ENCODE measurements at places on chromosomes 16 and 17.

DNA sequence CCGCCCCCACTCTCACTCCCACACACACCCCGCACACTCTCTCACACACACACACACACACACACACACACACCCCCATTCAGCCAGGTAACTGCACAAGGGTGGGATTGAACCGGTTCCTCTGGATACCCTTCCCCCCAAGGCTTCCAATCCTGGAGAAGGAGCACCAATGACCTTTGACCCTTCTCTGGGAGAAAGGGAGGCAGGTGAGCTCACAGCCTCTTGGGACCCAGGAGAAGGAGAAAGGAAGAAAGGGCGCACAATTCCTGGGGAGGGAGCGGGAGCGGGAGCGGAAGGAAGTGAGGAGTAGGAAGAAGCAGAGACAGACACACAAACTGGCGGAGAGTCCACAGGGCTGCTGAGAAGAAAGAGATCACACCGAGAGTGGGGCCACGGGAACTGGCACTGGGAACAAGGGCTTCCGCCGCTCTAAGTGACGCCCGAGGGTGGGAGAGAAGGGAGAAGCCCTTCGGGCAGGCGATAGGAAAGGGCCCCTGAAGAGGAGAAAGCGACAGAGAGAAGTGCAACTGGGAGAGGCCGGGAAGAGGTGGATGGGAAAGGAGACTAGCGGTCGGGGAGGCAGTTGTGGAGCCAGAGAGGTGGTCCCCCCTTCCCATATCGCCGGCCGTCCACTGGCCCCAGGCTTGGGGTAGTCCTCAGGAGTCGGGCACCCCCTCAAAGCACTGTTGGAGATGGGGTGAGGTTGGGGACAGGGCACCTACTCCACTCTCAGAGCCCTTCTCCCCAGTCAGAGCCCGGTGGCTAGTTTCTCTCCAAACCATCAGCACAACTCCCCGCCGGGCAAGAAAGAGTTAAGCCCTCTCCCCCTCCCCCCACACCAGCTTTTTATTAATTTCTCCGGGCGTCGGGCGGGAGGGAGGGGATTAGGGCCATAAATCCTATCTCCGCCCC is 1.3 kb downstream of the SAMD14 start:
- peak; percentile 77 for DNase-seq

DNA sequence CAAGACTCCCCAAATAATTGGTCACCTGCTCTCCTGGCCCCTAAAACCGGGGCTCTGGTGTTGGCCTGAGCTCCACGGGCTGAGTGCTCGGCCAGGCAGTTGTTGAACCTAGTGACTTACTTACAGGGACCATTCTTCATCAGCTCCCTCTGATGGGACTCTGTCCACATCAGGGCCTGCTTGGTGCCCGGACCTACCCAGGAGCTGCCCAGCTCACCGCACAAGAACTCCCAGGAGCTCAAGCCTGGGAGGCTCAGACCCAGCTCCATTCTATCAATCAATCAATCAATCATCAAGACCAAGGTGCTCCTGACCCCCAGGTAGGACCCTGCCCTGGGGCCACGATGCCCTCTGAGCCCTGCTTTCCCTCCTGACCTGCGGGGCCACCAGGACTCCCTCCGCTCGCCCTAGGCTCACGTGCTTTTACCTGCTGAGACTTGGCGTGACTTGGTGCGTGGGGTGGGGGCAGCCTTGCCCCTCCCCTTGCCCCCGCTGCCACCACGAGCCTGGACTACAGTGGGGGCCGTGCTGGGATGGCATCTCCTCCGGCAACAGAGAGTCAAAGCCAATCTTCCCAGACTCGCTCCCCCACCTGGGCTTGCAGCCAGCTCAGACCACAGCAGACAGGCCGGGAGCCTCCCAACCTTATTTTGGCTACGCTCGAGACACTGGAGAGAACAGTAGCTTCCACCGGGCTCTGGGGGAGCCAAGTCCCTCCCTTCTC is 15.7 kb downstream of the IL34 start:
- DNase-seq: no peak

DNA sequence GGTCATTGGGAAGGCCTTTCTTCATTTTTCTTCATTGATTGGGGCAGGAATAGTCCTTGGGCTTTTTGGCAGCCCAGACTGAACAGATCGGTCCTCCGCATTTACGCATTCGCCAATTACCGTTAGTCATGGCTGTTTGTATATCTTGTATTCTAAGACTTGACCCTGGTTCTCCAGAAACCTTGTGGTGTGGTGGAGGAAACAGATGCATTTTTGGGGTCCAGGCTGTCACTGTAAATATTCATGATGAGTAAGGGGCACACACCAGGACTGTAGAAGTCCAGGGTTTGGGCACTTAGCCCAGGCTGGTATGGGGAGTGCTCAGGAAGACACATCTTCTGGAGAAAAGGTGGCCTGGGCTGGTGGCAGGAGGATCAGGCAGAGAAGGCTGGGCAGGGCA is 371.6 kb downstream of the CPPED1 start:
- no peak for DNase-seq

DNA sequence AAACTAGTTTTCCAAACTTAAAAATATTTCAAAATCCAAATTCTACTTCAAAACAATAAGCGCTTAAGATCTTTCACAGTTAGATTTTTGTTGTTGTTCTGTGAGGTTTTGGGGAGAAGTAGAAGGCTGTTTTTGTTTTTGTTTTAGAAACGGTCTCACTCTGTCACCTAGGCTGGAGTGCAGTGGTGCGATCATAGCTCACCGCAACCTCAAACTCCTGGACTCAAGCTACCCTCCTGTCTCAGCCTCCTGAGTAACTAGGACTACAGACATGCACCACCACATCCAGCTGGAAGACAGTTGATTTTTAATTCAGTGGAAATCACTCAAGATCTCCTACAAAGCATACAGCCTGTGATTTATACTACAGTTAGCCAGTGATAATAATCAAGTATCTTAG is 2.7 kb downstream of the SHCBP1 start:
- no peak for DNase-seq

- DNase-seq: no peak
These were observed 28.5 kb downstream of the DYNLL2 start for GRCh38 chr17:58111676-58112075.

GRCh38 chr16:23823475-23824384 is 12.1 kb upstream of the PRKCB start:
- DNase-seq: no peak

GRCh38 chr16:4006397-4006999 is 109.7 kb downstream of the ADCY9 start:
- DNase-seq: no peak

DNA sequence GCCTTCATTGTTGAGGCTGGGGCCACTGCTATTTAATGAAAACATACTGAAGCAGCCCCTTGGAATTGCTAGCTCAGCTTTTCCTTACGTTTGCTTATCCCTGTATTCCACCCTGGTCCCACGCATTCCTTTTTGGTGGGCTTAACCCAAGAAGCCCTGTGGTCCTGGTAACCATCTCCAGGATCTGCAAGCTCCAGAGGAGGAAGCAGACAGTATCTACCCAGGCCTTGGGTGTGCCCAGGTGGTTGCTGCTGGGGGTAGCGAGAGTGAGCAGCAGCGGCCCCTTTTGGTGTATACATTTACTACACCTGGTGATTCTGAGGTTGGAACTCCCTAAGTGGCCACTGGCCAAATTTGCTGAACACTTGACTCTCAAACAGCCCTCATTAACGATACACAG is 97.7 kb downstream of the CBLN1 start:
- DNase-seq: peak; percentile 55

GRCh38 chr17:35870906-35871819 is 2.5 kb upstream of the HEATR9 start:
- DNase-seq: no peak

GRCh38 chr17:75111777-75112335 is 2.1 kb downstream of the ARMC7 start:
- DNase-seq: no peak

- DNase-seq: no peak
These were observed 15.4 kb upstream of the KRT17 start for GRCh38 chr17:41639492-41640473.

- no peak for DNase-seq
These were observed 360.8 kb downstream of the C16orf95 start for GRCh38 chr16:86956437-86956836.

GRCh38 chr17:1003972-1004768 is 7.2 kb downstream of the TIMM22 start:
- no peak for DNase-seq

DNA sequence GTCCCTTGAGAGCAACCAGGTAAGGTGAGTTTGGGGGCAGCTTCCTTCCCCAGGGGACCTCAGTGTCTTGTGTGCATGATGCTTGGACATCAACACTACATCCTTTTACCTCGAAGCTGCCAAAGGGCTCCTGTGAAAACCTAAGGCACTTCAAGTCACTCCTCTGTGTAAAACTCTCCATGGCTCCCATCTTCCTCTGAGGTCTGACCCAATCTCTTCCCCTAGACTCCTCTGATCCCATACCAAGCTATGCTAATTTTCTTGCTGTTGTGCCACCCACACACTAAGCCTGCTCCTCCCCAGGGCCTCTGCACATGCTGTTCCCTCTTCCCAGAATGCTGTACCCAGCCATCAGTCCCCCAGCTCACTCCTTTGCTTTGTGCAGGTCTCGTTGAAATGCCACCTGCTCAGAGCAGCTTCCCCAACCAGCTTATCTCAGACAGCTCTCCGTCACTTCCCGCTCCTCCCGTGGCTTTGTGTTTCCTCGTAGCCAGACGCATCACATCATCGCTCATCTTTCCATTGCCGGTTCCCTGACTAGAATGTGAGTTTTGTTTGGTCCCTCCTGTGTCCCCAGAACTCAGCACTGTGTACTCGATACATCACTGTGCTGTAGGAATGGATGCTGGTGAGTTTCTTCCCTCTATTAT is 78.4 kb downstream of the CNGB1 start:
- DNase-seq: no peak

- DNase-seq: no peak
These were observed 642 bp downstream of the MT1F start for GRCh38 chr16:56658327-56658875.

GRCh38 chr17:53818271-53818670 is 4.5 kb upstream of the KIF2B start:
- no peak for DNase-seq

DNA sequence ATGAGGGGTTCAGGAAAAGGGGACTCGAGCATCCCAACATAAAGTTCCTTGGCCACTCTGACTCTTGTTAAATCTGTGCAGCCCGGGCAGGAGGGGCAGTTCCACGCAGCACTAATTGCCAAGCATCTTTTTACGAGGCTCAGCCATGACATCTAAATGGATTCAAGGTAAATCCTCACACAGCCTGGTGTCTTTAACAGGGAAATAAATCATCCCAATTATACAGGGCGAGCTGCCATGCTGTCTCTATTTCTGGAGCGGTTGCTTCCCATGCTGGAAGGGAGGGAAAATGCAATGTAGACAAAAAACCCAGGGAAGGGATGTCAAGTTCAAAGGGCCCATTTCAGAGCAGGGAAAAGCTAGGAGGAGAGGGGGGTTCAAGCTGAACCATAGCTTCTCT is 110.0 kb downstream of the GAS7 start:
- no peak for DNase-seq

DNA sequence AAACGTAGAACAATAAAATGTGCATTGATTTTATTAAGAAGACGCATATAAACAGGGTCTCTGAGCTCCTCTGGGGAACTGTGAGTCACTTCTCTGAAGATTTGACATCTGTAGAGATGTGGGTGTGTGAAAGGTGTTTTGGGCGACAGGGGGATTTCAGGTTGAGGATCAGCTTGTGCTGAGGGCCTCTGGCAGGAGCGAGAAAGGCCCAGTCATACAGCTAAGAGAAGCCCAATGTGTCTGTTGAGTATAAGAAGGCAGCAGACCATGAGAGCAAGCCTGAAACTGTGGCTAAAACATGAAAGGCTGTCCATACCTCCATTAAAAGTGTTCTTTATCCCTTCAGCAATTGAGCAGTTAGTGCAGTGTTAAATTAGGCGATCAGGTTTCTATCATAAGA is 406.5 kb upstream of the MON1B start:
- no peak for DNase-seq

GRCh38 chr17:77734371-77735080 is 224.0 kb upstream of the TNRC6C start:
- DNase-seq: peak; percentile 40

GRCh38 chr17:9934331-9934730 is 29.3 kb upstream of the RCVRN start:
- DNase-seq: no peak

GRCh38 chr16:29710227-29711219 is 31.5 kb downstream of the QPRT start:
- DNase-seq: no peak

- DNase-seq: no peak
These were observed 31.4 kb downstream of the STX8 start for GRCh38 chr17:9544221-9544620.

- peak; percentile 86 for DNase-seq
These were observed 27.0 kb upstream of the NTN1 start for GRCh38 chr17:8994319-8994718.

GRCh38 chr17:28030386-28030785 is 12.1 kb upstream of the NLK start:
- DNase-seq: no peak

GRCh38 chr17:48027322-48027981 is 10.1 kb downstream of the COPZ2 start:
- DNase-seq: no peak

GRCh38 chr16:48963306-48963705 is 318.3 kb downstream of the CBLN1 start:
- no peak for DNase-seq

- DNase-seq: no peak
These were observed 193.8 kb upstream of the CACNG3 start for GRCh38 chr16:24062270-24062817.

GRCh38 chr17:82862737-82863382 is 23.0 kb upstream of the ZNF750 start:
- DNase-seq: no peak

- DNase-seq: peak; percentile 29
These were observed 55.3 kb downstream of the SKAP1 start for GRCh38 chr17:48374650-48375230.

DNA sequence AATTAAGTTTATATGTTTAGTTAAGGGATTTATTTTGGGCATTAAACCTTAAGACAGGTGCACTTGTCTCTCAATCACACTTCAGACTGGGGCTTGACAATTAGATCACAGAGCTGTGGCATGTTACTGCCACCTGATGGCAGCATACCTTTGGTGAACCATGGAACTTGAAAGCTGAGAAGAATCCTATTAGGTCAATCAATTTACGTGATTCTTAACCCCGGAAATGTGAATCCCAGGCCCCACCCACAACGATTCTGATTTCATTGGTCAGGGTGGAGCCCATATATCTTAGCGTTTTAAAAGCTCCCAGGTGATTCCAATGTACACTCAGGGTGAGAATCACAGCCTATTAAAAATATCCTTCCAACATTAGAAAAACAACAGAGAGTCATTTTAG is 91.0 kb downstream of the GSG1L start:
- no peak for DNase-seq

DNA sequence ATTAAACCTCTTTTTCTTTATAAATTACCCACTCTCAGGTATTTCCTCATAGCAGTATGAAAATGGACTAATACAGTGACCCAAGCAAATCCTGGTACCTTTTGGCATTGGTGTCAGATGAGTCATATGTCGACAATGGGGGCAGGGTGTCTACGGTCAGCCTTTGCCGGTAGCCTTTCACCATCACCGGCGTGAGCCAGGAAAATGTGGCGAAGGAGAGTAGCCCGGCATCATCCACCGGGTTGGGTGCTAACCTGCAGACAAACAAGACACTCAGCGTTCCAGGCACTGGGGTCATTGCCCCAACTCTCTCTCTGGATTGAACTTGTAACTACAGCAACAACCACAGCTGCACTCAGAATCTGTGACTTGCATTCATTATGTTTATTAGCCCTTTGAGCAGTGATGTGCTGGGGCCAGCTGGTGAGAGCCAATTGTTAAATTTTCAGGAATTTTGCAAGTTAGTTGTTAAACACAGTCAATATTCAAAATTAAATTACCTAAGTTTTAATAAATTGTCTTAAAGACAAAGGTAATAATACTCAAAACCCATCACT is 11.9 kb downstream of the ABCC12 start:
- no peak for DNase-seq
